Heart right ventricle (tissue), 16 donors: ENCODE measurements at places on chromosomes 3 and 15. TPM values are rescaled to one million over a fixed set of nuclear protein-coding genes. Genes with fewer than 3 reads are reported as not detected.
A peak's percentile ranks its signal among the peaks of the same experiment; 100 is the strongest.

The FGD5 gene
- 16.8 TPM for total RNA-seq

DNA sequence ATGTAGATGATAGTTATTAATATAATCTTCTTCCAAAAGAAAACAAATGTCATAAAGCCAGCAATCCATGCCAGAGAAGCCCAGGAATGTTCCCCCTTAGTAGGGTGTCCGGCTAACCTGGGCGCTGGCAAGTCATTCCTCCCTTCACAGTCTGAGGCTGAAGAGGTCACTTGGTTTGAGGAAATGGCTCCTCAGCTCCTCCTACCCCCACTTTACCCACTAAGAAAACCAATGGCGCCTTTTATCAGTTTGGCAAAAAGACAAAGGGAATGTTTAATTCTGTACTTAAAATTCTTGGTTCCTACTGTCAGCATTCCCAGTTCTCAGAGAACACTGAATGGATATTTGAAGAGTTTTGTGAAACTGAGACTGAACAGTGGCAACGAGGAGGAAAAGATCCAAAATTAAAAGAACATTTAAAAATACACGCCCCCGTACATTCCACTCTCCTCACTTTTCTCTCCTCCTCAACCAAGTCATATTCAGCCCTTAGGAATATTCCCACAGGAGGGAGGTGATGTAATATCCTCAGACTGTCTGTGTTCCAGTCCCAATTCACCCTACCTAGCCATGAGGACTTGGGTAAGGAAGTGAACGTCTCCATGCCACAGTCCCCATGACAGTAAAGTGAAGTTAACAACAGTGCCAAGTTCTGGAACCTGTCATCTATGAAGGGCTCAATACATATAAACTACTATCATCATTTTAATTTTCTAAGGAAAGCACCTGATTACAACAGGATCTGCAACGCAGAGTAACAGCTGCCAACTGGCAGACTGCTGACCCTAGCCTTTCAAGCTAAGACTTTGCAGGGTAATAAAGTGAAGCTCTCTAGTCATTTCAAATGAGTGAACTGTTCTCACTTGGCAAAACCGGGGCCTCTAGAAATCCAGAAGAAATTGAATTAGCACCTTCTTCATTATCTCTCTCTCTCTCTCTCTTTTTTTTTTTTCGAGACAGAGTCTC, 234.5 kb upstream of the ICE2 start:
- H3K4me3 ChIP-seq, result no peak overlapping the region
- peaks cover 12% of the 10 kb centered on the region for H3K4me1 ChIP-seq
- no peaks in the 10 kb centered on the region for H3K36me3 ChIP-seq
- peak; percentile 15 for DNase-seq

GRCh38 chr15:57092252-57092651, 173.8 kb downstream of the TCF12 start:
- no peak for DNase-seq
- peaks cover 7% of the 10 kb centered on the region for H3K4me1 ChIP-seq
- H3K36me3 ChIP-seq, result no peaks in the 10 kb centered on the region
- H3K27me3 ChIP-seq, result no peaks in the 10 kb centered on the region
- no peak overlapping the region for H3K4me3 ChIP-seq

GRCh38 chr3:99997293-99997692, 117.0 kb downstream of the FILIP1L start:
- H3K27ac ChIP-seq, result no peak overlapping the region
- no peak for DNase-seq
- H3K36me3 ChIP-seq, result no peaks in the 10 kb centered on the region
- H3K4me3 ChIP-seq, result no peak overlapping the region
